Bone marrow (tissue), 2 donors: ENCODE measurements at places on chromosomes 12 and 14.

GRCh38 chr12:50101663-50102062, 2.1 kb upstream of the GPD1 start:
- no peak for DNase-seq

GRCh38 chr12:84596266-84596665, 316.3 kb downstream of the SLC6A15 start:
- no peak for DNase-seq

- DNase-seq: no peak
These were observed 13.9 kb downstream of the RTL1 start for GRCh38 chr14:100889641-100890040.

DNA sequence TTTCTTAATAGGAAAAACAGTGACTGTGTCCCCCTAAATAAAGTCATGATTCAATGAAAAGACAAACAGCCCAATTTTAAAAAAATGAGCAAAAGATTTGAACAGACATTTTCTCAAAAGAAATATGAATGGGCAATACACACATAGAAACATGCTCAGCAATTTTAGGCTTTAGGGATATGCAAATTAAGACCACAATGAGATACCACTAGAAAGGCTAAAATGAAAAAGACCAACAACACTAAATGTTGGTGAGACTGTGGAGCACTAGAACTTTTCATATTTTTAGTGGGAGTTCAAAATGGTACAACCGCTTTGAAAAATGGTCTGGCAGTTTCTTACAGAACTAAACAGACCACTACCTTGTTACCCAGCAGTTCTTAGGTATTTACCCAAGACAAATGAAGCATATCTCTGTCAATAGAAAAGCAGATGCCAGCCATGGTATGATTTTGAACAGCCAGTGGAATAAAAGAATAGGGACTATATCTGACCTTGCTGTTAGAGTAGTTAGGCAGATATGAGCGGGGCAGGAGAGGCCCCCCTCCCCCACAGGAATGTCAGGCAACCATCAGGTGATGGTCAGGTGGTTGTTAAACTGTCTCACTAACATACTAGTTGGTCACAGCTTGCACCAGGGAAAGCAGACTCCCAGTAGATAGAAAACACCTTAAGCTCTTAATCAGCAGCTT, 108.8 kb downstream of the PRKCH start:
- DNase-seq: no peak

- no peak for DNase-seq
These were observed 28.5 kb downstream of the PAWR start for GRCh38 chr12:79662046-79662811.

DNA sequence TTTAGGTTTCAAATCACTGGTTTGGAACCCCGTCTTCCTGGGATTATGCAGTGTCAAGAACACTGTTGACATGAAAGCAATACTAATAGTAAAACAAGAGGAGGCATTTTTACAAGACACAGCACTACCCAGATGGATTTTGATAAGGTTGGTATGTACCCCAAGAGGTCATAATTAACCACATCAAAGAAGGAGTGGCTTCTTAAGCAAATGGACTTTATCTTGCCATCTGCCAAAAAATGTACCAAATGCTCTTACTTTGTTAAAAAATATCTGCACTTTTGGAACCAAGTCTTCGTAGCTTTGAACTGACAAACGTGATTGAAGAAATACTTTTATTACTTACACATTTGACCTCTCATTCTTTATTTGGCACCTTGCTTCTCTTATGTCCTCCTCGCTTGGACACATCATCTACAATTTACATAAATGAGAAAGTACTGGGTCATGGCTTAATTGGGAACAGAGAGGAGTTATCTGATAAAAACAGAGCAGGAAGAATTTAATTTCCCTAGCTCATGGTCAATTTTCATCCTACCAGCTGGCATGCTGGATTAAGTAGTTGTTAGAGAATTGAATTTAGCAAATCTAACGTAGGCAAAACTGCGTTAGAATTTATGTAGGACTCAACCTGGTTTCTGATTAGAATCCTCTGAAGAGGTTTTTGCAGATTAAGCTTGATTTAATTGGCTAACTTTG, 54.5 kb upstream of the PRICKLE1 start:
- DNase-seq: no peak

GRCh38 chr12:120536064-120536791, 2.1 kb downstream of the RNF10 start:
- DNase-seq: no peak

DNA sequence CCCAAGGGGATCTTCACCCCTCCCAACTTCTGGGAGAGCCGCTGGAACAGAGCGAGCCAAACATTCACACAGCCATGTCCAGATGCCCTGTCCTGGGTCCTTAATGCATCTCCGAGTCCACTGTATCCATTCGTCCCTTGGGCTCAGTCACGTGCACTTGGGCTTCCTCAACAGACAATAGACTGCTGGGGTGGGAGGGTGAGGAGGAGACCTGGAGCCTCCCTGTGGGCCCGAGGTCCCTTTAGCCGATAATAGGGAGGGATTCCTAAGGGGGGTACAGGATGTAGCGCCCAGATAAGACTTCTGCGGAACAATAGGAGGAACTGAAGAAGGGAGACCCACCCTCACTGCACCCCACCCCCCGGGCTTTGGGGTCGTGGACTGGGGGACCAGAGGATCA, 6.7 kb downstream of the ARHGEF25 start:
- DNase-seq: no peak

- DNase-seq: peak; percentile 42
These were observed 13.7 kb downstream of the FOXJ2 start for GRCh38 chr12:8045952-8046944.
